ENCODE measurements at places on chromosomes 1 and 21.

DNA sequence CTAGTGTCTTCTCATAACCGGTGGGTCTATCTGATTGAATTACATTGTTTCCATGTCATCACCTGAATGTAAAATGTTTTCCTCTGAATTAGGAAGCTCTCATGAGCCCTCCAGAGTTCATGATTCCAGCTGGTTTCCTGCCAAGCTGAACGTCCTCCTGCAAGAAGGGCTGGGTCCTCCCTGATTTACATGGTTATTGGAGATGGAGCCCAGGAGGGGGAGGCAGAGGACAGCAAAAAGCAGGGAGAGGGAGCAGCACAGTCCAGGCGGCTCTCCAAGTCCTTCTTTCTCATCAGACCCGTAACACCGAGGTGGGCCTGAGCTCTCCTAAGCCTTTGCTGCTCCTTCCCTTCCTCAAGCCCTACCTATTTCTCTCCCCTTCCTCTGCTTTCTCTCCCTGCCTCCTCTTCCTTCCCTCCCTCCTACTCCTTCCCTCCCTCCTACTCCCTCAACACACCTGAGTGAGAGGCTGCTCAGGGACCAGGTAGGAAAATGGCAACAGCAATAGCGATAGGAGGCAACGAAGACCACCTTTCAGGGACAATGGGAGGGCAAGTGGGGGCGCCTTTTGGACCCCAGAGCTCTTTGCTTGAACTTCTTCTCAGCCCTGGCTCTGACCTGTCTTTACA, 265.9 kb downstream of the PRDM2 start:
- no peak for DNase-seq

DNA sequence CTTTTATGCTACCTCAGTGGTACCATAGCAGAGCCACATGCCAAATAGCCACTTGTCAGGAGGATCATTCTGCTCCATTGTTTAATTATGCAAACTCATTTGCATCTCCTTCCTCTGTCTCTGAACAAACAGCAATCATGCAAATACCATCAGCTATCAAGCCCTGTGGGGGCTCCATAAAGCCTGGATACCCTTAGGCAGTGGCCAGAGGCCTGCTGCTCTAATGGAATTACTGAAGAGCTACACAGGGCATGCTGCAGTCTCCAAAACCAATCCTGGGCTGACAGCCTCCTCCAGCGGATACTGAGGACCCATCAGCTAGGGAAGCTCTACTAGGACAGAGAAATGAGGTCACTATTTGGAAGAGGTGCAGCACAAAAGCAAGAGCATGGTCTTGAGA, 376.3 kb downstream of the KCNH1 start:
- DNase-seq, result no peak

DNA sequence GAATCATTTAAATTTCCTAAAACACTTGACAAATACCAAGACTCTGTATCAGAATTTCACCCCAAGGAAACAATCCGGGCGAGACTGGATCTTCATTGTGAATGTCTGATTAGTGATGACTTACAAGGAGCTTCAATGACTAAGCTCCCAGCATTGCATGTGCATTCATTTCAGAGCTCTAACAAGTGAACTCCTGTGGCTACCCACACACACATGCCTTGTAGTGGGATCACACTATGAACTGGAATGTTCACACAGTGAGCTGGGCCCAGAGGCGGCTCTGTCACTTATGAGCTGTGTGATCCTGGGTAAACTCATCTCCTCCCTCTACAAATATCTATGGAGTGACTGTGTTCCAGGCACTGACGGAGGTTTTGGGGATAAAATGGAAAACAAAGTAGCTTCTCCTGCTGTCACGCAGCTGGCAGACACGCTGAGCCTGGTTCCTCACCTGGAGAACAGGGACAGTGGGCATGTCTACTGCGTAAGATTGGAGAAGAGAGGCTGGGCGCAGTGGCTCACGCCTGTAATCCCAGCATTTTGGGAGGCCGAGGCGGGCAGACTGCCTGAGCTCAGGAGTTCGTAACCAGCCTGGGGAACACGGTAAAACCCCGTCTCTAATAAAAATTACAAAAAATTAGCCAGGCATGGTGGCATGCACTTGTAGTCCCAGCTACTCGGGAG, 56.9 kb downstream of the CLSTN1 start:
- DNase-seq, result no peak

- DNase-seq, result no peak
These were observed 5.8 kb upstream of the RAP1GAP start for GRCh38 chr1:21674957-21675356.

DNA sequence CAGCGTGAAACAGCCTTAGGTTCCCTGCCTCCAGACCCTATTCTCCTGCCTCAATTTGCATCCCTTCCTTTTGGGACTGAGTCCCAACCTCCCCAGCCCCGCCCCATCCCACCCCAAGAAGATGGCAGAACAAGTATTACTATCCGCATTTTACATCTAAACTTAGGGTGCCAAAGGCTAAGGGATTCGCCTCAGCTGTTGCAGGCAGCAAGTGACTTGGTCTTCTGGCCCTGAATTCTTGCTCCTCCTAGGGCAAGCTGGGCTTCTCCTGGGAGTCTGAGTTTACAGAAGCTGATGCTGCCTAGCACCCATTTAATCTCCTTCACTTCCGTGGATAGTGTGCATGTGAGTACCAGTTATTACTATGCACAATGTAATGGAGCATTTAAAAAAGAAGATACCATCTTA, 161.3 kb upstream of the NR5A2 start:
- DNase-seq, result no peak

DNA sequence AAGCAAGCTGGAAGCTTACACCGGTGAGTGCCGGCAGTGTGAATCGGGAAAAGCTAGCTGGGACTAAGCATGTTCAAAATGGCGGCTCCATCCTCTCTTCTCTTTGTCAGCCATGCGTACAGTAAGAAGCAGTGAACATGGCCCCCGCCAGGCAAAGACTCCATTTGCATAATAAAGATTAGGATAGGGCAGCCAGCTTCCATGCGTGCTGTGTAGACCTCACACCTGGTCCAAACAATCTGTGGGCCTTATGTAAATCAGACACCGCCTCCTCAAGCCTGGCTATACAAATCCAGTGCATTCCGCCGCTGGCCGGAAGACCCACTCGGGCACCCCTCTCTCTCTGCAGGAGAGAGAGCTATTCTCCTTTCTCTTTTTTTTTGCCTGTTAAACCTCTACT, 150.3 kb downstream of the TIAM1 start:
- DNase-seq, result no peak

DNA sequence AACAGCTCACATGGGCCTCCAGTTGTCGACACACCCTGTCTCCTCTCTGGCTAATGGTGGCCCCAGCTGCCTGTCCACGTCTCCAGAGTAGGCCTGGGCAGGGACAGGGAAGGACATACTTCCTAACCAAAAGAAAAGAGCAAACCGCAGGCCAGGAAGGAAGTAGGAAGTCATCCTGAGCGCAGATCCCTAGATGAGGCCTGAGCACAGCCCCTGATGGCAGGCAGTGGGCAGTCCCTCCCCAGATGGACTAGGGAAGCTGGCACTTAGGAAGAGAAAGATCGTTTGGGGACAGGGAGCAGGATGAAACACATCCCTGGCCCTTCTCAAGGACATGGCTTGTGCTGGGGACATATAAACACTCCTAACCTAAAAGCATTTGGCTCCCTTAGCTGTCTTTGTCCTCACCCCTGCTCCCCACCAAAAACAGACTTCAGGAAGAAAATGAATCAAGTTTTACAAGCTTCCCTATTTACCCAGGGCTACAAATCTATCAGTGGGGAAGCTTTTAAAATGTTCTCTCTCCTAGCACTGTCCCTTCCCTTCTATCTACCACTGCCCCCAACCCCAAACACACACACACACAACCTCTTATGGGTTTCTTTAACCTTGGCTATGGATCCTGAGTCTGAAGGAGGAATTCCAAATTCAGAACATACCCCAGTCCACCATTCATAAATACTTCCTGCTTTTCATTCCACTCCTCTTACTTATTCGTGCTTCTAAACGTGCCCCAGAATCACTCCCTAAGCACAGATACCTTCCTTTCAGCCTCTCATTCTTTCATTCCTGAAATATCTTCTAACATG, 21.1 kb downstream of the SSBP3 start:
- DNase-seq, result no peak

GRCh38 chr1:153832293-153832692, 57.1 kb downstream of the SLC27A3 start:
- DNase-seq, result no peak

DNA sequence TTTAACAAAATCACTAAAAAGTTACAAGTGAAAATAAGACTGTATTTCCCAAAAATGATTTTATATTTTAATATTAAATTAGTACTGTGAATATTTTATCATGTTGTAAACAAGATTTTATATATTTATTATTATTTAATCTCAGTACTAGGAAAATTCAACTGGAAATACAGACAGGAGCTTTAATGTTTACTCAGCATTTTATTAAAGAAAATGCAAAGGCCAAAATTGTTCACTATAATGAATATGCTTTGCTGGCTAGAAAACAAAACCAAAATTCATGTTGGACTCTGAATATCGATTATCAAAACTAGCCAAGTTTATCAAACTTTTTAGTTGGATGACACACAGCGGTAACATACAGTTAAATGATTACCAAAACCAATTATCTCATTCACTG, 782.3 kb downstream of the AMY1C start:
- DNase-seq, result no peak

GRCh38 chr1:64838486-64838885, 93.6 kb downstream of the RAVER2 start:
- DNase-seq, result no peak

All from T-helper 1 cell (primary cell).